Stimulated activated CD4-positive, alpha-beta T cell treated with anti-CD3 and anti-CD28 coated beads, Interleukin-12 subunit alpha, Interleukin-12 subunit beta, amount 100 ng/mL, for 24 hours (primary cell): ENCODE measurements at places on chromosomes 5 and 9.

GRCh38 chr9:87109851-87110250 is 162.5 kb upstream of the GAS1 start:
- DNase-seq, result no peak

GRCh38 chr5:123401320-123401719 is 21.9 kb downstream of the CEP120 start:
- DNase-seq, result no peak

GRCh38 chr5:178425621-178426068 is 164.5 kb downstream of the COL23A1 start:
- DNase-seq, result no peak

DNA sequence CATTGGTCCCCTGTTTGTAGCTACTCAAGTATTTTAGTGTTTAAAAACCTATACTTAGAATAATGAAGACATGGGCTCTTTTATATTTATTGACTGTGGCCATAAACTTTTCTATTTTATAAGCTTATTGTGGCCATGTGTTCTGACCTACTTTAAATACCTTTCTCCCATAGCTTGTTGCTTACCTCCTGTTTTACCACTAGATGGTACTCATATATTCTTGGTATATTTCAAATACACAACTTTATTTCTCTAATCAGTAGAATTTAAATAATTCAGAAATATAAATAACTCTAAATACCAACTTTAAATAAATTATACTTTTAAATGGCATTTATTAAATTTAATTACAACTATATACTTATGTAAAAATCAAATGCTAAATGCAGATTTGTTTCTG is 498.0 kb downstream of the PRDM9 start:
- DNase-seq, result no peak

DNA sequence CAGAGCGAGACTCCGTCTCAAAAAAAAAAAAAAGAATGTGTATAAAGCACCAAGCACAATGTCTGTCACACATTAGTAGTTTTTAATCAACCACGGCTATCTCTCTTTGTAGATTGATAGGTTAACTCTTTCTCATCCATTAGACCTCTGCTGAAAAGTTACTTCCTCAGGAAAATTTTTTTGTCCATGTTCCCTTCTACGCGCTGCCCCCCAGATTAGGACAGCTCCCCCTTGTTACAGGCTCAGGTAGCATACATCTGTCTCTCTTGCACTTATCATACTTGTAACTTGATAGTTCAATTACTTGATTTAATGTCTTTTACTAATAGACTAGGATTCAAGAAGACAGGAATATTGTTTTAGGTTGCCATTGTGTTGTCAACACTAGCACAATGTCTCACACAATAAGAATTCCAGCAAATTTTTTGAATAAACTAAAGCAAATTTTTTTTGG is 1.5 kb downstream of the SPDL1 start:
- no peak for DNase-seq

DNA sequence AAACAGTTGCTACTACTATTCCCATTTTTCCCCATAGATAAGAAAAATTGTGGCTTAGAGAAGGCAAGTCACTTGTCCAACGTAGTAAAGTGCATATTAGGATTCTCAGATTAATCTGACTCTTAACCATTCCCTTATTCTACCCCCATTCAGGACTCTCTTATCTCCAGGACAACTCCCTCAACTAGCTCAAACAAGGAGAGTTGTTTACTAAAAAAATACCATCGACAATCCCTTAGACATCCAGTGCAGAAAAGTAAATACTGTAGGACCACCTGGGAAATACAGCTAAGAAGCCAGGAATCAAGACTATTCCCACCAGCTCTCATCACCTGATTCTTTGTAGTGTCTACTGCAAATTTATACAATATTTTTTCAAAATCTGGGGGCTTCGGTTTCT is 9.4 kb upstream of the GRAMD2B start:
- DNase-seq, result no peak

DNA sequence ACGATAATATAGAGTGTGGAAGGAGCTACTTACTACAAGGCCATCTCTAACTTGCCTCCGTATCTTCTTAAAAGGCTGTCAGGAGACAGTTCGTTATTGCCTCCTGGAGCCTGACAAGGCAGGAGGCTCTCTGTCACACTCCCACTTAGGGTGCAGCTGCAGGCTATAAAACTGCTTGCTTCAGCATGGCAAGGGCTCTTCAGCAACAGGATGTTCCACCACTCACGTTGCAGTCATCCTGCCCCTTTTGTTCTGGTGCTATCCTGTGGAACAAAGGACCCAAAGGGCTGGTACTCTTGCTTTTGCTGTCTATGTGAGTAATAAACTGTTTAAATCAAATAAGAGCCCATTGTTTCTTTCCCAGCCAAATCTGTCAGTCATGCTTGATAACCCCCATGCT is 508.9 kb downstream of the NTRK2 start:
- no peak for DNase-seq

DNA sequence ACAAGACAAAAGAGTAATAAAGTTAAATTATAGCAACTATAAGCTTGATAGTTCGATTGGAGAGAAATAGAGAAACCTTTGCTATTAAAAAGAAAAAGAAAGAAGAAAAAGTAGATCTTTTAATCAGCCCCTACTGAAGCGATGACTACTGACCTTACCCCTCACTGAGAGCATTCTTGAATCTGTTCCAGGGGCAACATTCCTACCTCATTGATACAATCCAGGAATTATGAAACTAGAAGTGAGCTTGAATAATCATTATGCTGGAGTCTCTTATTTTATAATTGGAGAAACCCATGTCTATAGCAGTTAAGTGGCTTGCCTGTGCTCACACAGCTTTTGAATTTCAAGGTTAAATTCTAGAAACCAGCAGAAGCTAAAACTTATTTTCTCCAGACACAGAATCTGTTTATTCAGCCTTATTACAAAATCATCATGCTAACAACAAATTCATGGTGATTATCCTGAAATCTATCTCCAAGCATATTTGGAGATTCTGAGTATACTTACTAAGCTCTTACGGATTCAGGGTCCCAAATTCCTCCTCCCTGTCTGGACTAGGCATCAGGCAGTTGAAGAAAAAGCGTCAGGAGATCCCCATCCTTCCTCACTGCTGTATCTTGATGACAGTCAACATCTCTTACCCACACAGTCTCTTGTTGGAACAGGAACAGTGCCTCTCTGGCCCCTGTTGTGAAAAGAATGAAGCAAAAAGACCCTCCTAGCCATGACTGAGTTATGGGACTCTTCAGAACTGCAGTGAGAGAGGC is 547.6 kb upstream of the WWC1 start:
- no peak for DNase-seq

DNA sequence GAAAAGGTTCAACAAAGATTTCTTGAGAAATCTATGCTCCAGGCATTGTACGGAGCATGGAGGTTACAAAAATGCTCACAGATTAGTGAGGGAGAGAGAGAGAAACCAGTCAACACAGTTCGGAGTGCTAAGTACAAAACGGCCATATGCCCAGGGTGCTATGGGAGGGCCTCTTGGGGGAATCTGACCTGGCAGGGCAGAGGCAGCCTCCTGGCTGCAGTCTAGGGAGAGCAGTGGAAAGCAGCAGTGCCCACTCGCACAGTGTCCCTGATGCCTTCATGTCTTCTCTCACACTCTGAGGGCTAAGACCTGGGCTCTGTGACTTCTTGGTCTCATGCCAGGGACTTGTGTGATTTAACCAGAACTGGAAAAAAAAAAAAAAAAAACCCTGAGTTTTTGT is 29.8 kb upstream of the SMC5 start:
- DNase-seq, result no peak

GRCh38 chr9:127776924-127777289 is 1.6 kb downstream of the SH2D3C start:
- no peak for DNase-seq

GRCh38 chr5:173211284-173211683 is 23.7 kb downstream of the NKX2-5 start:
- DNase-seq, result no peak

DNA sequence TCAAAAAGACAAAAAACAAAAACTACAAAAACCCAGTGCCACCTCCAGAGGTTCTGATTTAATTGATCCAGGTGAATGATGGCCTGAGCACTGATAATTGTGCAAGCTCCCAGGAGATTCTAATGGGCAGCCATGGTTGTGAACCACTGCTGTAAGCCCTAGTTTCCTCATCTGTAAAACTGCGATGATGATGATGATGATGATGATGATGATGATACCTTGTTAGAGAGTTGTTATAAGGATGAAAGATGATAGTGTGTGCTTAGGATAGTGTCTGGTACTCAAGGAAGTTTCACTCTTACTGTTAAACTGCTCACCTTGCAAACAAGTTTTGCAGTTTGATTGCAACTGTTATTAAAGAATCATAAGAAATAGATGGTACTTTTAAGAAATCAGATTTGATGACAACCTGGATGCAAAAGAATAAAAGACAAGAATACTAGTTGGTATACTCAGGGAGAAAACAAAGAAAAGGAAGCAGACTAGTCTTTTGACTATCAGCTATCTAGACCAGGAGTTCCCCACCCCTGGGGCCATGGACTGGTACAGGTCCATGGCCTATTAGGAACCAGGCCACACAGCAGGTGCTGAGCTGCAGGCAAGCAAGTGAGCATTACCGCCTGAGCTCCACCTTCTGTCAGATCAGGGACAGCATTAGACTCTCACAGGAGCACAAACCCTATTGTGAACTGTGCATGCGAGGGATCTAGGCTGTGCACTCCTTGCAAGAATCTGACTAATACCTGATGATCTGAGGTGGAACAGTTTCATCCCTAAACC is 98.0 kb downstream of the OR2K2 start:
- DNase-seq, result no peak

DNA sequence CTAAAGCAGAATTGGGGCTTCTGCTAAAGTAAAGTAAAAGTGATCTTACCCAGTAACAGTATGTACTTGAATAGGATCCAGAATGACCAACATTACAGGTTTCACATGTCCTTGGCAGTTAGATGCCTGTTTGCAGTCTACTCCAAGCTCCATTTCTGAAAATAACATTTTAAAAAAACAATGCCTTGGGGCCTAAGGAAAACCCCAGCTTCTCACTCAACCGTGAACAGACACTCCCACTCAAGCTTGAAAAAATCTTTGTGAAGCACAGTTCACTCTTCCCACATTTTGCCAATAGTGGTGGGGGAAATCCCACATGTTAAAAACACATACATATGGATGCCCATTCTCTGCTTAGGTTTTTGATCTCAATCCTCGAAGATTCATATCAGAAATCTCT is 304.1 kb downstream of the ARRDC3 start:
- DNase-seq, result no peak

GRCh38 chr9:36401164-36401740 is 1.2 kb upstream of the RNF38 start:
- DNase-seq, result no peak

DNA sequence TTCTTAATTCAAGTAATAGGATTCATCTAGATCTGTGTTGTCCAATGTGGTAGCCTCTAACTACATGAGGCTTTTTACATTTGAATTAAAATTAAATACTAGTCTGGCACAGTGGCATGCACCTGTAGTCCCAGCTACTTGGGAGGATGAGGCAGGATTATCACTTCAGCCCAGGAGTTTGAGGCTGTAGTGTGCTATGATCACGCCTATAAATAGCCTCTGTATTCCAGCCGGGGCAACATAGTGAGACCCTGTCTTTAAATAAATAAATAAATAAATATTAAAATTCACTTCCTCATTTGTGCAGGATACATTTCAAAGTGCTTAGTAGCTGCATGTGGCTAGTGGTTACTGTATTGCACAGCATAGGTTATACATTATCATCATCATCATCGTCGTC is 91.8 kb downstream of the UBE2R2 start:
- no peak for DNase-seq
